ENCODE measurements at places on chromosomes 16 and 17.

- DNase-seq = no peak
Observed at GRCh38 chr17:17484451-17484899, 7.7 kb downstream of the MED9 start.

- no peak for DNase-seq
Observed at GRCh38 chr16:85259115-85259831, 147.0 kb upstream of the CIBAR2 start.

DNA sequence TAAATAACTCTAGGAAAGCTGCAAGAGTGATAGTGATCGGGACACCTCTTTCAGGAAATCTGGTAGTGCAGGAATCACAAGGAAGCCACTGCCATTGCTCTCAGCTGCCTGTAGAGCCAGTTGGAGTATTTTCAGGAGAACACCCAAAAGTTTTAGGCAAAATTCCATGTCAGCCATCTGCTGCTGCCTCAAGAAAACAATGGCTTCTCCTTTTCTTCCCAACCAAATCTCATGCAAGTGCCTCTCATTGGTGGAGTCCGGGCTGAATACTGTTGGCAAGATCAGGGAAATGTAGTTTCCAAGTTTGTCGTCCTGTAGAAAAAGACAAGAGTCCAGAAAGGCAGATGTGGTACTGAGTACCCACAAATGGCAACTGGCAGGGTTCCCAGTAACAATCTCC is 54.9 kb upstream of the TANC2 start:
- DNase-seq = no peak

DNA sequence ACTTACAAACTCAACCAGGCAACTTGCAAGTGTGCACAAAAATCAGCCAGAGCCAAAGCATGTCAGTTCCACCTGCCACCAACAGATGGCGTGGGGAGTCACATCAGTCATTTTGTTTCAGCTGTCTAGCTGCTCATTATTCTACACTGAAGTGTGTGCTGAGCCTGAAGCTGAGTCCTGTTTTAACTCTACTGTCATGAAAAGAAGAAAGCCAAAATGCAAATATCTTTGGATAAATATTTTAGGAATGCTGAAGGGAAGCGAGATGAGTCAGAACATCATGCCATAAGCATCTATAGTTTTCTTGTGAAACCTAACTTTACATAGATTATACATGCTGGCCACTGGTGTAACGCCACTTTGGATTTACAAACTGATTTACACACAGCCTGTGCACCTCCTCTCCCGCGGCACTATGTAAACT is 172.6 kb downstream of the CDK5R1 start:
- DNase-seq = peak; percentile 67

DNA sequence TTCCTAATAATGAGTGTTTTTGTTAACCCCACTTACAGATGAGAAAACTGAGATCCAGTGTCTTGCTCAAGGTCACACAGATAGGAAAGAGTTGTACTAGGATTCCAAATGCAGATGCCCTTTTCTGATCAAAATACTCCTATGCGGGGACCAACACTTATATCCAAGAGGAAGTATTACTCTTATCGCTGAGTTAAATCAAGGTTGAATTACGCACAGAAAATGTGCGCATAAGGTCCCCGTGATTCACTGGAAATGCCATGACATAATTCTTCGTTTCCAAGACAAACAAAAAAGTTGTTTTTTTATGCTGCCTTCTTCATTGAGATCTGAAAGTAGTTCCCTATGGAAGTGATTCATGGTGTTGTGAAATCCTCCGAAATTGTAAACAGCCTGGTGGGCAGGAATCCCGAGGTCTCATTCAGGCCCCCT is 463.8 kb upstream of the HSBP1 start:
- DNase-seq = no peak

GRCh38 chr17:17783825-17784656 is 52.7 kb downstream of the SREBF1 start:
- DNase-seq = peak; percentile 52

DNA sequence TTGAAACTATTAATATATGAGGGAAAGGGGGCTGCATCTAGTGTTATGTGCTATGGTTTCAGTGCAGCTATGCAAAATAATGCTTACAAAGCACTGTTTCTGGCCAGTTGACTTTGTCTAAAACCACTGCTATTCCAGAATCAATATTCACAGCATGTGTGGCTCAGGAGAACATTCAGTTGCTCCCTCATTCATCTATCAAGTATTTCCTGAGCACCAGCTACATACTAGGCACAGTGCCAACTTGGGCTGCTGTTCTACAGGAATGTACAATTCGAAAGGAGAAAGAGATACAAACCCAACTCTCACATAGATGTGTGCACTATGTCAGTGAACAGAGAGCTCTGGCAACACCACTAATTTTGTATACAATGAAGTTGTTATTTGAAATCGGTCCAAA is 183.0 kb downstream of the PHKB start:
- no peak for DNase-seq

- no peak for DNase-seq
Observed at GRCh38 chr16:47132308-47132707, 11.4 kb downstream of the NETO2 start.

DNA sequence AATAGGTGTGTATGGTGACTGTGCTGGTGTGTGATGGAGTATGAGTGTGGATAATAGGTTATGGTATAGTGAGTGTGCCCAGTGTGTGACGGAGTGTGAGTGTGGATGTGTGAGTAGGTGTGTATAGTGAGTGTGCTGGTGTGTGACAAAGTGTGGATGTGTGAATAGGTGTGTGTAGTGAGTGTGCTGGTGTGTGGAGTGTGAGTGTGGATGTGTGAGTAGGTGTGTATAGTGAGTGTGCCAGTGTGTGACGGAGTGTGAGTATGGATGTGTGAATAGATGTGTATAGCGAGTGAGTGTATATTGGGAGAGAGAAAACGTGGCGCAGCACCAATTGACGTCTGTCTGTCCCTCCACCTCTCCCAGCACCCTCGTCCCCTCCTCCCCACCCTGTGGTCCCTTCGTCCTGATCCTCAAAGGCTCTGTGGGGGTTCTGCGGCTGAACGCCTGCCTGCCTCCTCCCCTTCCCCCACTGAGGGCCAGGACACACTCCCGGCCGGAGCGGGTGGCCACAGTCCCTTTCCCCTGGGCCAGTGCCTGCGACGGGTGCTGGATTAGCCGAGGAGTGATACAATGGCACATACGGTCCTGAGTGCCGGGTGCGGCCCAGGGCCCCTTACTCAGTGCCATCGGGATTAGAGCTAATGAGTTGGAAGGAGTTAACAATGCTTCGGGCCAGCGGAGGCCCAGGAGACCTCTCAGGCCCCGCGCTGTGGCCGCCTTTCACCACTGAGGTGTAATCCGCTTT is 160.0 kb downstream of the MRM1 start:
- DNase-seq = no peak

- DNase-seq = no peak
Observed at GRCh38 chr17:82832411-82832810, 7.4 kb downstream of the ZNF750 start.

GRCh38 chr17:10088444-10088843 is 110.0 kb downstream of the GAS7 start:
- DNase-seq = no peak

GRCh38 chr16:11359370-11359769 is 14.1 kb downstream of the RMI2 start:
- peak; percentile 74 for DNase-seq

GRCh38 chr16:9256196-9256595 is 164.8 kb downstream of the HAPSTR1 start:
- DNase-seq = no peak

- DNase-seq = no peak
Observed at GRCh38 chr17:13563866-13564265, 37.9 kb downstream of the HS3ST3A1 start.

GRCh38 chr17:46072998-46073397 is 73.9 kb downstream of the STH start:
- no peak for DNase-seq

- DNase-seq = no peak
Observed at GRCh38 chr17:66432996-66433551, 130.7 kb downstream of the PRKCA start.

DNA sequence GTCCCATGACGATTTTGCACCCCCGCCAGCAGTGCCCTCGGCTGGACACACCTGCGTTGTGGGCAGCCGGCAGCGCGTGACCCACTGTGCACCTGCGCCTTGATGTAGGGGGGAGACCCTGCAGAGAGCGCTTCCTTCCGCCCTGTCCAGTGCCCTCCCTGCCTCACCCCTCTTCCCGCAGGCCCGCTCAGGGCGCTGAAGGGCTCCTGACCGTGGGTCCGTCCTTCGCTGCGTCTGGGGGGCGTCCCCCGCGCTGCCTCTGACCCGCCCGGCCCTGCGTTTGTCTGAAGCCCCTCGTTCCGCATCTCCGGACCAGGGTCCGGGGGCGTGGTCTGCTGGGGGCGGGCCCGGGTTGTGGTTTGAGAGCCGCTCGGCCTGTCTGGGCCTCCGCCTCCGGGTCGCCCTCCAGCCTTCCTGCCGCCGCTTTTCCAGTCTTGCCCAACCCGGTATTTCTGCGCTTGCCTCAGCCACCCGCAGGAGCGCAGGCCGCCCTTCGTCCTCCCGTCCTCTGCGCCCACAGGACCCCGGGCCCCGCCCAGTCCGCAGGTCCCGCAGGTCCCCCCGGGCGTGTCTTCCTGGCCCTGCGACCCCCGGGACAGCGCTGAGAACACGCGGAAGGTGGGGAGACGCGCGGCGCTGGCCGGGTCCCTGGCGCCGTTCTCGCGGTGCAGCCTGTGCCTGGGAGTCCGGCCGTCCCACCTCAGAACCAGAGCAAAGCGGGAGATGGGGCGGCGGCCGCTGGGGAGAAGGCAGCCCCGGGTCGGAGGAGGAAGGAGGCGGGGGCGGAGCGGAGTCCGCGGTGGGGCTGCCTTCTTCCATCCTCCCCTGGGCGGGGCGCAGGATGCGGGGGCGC is 4.0 kb upstream of the IL17C start:
- DNase-seq = no peak

DNA sequence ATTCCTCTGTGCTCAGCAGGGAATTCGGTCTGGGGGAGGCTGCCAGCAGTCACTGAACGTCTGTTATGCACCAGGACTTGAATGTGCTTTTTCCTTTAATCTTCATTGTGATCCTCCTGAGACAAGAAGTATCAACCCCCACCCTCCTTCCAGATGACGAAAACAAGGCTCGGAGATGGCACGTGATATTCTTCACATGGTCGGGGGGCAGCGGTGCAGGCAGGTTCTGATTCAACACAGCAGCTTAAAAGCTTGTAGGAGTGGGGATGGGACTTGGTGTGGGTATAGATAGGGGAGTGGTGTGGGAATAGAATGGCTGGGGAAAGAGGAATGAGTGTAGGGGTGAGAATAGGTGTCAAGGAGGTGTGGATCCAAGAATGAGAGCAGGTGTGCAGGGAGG is 6.4 kb downstream of the NECAB2 start:
- DNase-seq = no peak

GRCh38 chr17:511833-512251 is 159.2 kb upstream of the RPH3AL start:
- no peak for DNase-seq

- no peak for DNase-seq
Observed at GRCh38 chr17:77693776-77694175, 264.7 kb upstream of the TNRC6C start.

DNA sequence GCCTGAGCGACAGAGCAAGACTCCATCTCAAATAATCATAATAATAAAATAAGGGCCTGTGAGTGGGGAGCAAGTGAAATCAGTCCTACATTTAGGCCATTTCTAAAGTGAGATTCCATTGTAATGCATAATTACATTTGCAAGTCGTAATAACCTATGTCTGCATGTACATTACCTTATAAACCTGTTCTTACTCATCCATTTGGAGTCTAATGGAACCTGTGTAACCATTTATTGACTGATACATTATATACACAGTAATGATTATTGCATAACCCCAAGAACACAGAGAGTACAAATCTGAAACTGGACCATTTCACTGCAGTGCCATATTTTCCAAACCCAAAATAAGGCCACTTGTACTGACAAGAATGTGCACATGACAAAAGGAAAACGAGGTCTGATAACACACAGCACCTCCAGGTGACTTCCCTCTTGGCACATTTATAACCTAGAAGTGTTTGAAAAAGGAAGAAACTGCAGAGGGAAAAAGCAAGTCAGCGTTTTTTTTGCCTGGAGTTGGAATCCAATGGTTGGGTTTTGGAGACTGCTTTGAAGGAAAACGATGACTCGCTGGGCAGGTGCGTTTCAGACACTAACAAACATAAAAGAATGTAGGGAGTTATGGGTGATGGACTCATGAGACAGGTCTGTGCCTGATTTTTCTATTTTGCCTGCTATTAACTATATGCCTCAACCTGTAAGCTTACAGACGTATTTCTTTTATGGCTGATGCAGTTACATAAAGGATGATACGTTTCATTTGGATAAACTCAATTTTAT is 63.6 kb upstream of the KIFC3 start:
- no peak for DNase-seq

DNA sequence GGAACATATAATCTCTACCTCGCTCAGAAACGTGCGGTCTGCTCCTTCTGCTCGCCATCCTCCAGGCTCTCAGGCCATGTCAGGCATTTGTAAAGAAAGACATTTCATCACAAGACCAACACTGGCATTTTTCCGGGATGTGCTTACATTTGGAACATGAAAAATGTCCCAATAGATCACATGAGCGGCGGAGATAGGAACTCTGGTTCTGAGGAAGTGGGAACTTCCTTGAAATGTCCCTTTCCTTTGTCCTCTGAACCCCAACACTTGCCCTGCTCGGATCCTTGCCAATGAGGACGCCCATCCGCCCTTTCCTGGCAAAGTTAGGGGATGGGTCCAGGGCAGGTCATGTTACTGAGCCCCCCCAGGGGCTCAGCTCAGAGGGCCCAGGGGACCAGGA is 130.5 kb downstream of the MAF start:
- DNase-seq = no peak
